ENCODE measurements at places on chromosomes 2 and 18.

GRCh38 chr2:180516232-180516631, 464.2 kb upstream of the UBE2E3 start:
- DNase-seq, result no peak

- DNase-seq, result no peak
Measured at GRCh38 chr2:134333646-134334189, 79.8 kb downstream of the MGAT5 start.

- peak; percentile 78 for DNase-seq
Measured at GRCh38 chr18:42038936-42039335, 83.9 kb downstream of the PIK3C3 start.

DNA sequence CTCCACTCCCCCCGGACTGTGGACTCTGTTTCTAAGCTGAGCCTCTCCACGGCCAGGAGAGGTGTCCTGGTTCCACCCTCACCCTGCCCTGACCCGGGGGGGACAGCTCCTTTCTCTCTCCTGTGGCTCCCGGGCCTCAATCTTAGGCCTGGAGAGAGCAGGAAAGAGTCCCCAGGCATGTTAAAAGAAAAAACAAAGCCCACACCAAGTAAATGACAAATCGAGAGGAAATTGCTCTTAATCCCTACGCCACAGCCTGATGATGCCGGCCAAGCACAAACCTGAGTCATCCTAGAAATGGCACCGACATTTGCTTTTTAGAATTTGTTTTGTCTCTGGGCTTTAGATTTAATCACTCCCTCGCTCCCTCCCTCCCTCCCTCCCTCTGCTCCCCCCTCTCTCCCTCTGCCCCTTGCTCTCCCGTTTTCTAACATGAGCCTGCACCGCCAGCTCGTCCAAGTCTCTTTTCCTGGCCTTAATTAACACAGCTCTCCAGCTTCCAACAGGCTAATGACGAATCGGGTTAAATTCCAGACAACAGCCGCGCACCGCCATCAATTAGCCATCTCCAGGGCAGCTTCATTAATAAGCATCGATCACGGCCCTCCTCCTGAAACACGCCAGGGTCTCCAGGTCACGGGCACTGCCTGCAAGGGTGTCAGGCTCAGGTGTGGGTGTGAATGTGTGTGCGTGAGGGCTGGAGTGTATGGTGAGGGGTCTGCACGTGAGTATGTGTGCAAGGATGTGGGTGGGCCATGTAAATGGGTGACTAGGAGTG, 230.8 kb downstream of the CELF4 start:
- DNase-seq, result peak; percentile 15

GRCh38 chr2:173590276-173590861, 235.7 kb downstream of the CDCA7 start:
- DNase-seq, result peak; percentile 94

GRCh38 chr2:235936493-235936892, 231.7 kb downstream of the GBX2 start:
- peak; percentile 12 for DNase-seq

DNA sequence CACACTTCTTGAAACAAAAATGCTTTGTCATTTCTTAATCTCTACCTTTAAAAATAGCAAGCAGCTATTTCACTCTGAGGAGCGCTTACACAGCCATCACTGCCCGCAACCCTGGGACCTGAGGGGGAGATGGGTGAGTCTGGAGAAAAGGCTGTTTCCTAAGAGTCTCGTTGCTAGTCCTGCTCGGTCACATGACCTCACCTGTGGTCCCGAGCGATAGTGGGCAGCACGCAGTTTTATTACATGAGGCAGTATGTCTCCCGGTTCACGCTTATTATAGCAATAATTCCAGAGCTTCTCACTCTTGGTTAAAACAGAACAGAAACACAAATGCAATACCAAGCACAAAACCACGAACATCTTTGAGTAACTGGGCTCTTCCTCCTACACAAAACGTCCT, 105.3 kb downstream of the ZNF516 start:
- no peak for DNase-seq

GRCh38 chr2:216057688-216058193, 23.9 kb downstream of the PECR start:
- peak; percentile 42 for DNase-seq

Measured in ELR (cell line).